Stimulated activated CD4-positive, alpha-beta T cell treated with anti-CD3 and anti-CD28 coated beads, Interleukin-1b, Interleukin-23, amount 100 ng/mL, for 1 hour (primary cell): ENCODE measurements at places on chromosomes 3 and 15.

DNA sequence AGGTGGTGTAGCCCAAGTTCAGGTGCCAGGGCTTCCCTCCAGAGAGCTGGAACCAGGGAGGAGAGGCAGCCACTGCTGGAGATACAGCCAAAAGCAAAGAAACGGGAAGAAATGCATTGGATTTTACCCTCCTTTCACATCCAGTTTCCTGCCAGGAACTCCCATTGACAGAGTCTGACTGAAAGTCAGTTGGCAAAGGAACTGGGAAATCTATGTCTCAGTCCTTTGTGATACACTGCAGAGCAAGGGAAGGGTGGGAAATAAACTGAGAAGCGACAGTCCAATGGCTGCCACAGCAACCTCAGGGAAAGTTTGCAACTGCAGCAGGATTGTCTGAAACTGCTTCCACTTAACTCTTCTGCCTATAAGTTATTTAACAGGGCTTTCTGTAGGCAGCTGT lies 142.6 kb downstream of the SATB1 start:
- no peak for DNase-seq

DNA sequence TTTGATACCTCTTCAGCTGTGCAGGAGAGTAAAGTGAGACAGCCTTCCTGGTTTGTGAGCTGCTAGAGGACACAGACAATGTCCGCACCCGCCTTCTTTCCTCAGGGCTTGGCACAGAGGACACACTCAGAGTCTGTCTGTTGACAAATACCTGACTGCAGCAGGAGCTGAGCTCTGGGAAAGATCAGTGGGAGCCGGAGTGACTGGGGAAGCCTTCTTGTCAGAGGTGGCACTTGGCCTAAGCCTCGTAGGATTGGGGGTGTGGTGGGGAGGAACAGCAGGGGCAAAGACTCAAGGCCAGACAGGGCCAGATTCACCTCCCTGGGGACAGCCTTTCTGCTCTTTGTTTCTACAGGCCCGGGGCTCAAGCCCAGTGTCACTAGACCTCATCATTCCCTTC lies 3.3 kb upstream of the IL17RC start:
- no peak for DNase-seq

DNA sequence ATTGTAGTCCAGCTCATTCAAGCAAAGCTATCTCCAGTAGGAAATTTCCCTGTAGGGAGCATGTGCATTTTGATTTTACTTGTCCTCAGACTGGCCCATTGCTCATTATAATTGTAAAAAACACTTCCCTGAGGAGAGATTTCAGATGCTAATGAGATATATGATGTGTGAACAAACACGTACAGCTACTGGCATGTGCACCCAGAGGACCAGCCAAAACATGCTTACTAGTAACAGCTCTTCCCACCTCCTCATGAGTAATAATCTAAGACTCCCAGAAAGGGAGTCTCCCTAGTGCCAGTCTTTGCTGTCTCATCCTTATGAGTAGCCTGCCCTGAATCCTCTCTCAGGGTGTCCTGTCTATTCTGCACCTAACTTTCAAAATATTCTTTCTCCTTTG lies 43.4 kb downstream of the FBXO22 start:
- DNase-seq = no peak

- no peak for DNase-seq
Measured at GRCh38 chr15:70428211-70428822, 330.6 kb upstream of the TLE3 start.

DNA sequence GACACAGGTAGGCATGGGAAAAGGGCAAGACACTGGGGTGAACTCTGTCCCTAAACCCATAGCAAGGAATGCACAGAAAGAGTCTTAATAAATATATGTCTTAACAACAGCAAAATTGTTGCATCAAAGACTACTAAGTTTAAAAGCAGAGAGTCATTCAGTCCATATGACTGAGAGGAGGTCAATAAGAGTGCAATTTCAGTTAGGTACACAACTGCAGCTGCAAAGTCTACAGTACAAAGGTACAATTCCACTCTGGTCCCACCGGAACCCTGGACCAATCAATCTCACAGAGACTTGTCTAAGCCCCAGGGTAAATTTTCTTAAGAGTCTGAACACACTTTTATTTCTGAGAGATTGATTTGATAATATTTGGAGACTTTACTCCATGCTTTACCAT lies 6.9 kb downstream of the CP start:
- DNase-seq = no peak

DNA sequence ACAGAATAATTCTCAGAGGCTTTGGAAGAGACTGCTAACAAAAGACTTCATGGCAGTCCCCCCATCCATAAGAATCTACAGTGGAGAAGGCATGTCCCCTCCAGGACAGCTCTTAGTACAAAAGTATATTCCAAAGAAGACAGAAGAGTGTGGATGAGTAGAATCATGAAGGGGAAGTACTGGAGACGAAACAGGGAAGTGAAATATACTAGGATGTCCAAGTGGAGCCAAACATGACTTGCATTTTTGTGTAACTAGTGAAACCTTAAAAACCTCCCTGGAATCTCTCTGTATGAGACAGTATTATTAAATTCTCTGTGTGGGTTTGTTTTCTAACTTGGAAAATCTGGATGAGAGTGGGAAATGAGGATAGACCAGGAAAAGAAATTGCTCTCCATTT lies 312.4 kb downstream of the RSL24D1 start:
- no peak for DNase-seq

GRCh38 chr3:97896547-97896946 lies 74.7 kb downstream of the CRYBG3 start:
- DNase-seq = no peak

GRCh38 chr15:45225506-45226273 lies 26.3 kb upstream of the SLC28A2 start:
- no peak for DNase-seq

GRCh38 chr3:107468782-107469181 lies 54.0 kb upstream of the BBX start:
- no peak for DNase-seq

DNA sequence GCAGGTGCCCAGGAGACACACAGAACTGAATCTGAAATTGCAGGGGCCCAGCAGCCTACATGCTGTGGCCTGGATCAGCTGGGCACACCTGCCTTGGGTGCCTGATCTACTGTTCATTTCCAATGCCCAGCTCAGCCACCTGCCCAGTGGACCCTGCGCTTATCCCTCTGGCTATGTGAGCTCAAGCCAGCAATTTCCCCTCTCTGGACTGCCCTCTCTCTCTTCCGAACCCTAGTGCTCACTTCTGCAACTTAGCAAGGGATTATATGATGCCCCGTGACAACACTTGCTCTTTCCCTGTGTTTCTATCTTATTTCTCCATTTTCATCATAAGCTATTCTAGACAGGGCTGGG lies 276.0 kb downstream of the UACA start:
- DNase-seq = no peak

DNA sequence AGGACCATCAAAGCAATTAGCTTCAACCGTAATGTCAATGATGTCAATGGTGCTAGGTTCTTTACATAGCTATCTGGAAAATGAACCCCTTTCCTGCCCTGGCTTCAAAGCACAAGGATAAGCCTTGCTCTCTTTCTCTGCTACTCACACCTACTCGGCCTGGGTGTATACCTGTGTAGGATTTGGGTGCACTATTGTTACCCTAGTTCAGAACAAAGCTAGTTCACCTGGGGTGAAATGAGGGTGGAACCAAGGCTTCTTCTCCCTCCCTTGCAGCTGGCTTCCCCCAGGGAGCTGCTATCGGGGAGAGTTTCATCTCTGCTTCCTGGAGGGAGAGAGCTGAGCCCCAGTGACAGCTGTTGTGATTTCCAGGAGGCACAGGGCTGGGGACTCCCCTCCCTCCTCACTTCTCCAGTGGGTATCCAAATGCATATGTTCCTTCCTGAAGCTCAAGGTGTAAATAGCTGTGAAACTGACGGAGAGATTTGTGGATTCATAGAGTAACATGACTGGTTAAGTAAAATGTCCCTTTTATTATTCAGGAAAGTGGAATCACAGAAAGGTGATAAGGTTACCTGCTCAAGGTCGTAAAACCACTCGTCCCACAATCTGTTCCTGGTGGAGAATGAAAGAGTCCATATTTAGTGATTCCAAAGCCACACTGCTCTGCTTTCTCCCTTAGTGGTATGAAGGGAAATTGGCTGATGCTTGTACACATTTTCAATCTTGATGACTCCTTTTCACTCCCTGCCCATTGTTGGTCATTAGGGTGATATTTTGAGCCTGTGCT lies 11.8 kb upstream of the C3orf70 start:
- DNase-seq = no peak

- DNase-seq = no peak
Measured at GRCh38 chr3:157330206-157330605, 106.4 kb upstream of the PTX3 start.

DNA sequence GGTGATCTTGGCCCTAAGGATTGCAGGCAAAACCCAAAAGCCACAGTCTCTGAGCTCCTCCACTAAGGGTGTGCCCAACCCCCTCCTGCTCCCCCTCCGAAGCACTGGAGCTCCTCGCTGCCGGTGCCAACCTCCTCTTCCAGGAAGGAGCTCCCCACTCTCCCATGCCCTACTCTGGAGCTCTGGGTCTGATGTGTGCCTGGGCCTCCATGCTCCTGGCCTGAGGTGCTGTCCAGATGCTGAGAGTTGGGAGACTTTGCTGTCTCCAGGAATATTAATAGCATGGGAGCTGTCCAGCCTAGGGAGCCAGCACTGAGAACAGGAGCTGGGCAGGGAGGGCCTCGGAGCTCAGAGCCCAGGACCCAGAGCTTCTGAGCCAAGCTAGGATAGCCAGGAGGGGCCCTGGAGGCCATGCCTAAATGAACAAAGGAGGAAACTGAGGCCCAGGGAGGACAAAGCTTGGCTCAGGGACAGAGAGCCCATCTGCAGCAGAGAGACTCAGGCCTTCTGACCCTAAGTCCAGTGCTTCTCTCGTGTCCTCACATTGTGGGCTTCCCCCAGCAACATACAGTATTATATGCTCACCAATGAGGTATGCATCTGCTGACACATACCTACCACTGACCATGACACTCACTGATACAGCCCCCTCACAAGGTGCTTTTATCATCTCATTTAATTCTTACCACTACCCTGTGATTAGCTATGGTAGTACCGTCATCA lies 36.9 kb upstream of the HERC1 start:
- no peak for DNase-seq

DNA sequence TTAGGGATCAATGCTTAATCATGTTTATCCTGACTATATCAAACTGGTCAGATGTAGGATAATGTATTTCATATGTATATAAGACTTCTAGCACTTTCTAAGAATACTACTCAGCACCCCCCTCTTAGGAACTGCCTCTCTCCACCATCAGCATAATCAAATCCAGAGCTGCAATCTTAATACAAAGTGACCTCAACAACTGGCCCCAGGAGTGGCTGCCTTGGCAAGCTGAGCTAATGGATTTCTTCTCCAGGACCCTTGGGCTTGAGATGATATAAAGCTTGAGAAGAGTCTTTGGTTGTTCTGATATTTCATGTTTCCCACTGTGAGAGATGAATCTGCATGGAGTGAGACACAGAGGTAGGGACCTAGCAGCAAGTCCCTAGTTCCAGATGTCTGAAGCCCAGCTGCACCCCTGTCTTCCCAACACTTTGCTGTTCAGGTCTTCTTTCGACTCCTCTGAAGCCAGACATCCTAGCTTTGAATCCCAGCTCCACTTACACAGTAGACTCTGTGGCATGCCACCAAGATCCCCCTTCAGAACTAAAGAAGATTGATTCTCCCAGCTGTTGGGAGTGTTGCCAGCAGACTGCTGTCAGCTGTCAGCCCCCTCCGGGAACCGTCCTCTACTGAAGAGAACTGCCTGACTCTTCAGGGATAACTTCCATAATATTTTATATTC lies 309.3 kb upstream of the UBE2E2 start:
- no peak for DNase-seq

GRCh38 chr15:60208709-60209108 lies 189.1 kb downstream of the ANXA2 start:
- DNase-seq = no peak

- no peak for DNase-seq
Measured at GRCh38 chr3:5072100-5072816, 49.8 kb upstream of the ARL8B start.

DNA sequence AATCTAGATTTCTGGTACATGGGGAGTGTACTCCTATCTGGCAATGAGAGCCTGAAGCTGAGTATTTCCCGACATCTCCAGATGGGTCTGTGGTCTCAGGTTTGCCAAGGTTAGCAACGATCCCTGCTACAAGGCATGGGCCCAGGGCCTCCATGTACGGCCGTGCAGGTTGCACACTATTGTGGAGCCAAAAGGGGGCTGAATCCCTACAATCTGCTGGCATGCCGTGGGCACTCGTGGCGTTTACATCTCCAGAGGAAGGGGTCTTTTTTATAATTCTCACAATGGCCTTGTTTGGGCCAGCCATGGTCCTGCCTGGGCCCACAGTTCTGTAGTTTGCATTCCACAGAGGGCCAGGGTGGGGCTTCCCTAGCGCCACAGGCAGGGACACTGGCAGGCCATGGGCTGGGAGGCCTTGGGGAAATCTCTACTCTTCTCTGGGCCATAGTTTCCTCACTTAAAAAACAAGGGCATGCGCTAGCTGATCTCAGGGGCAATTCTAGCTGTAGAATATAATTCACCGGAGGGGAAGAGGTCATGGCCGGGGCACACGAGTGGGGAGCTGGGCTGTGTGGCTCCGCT lies 68.9 kb upstream of the TLE3 start:
- no peak for DNase-seq

GRCh38 chr3:8482960-8483665 lies 18.5 kb upstream of the LMCD1 start:
- no peak for DNase-seq

DNA sequence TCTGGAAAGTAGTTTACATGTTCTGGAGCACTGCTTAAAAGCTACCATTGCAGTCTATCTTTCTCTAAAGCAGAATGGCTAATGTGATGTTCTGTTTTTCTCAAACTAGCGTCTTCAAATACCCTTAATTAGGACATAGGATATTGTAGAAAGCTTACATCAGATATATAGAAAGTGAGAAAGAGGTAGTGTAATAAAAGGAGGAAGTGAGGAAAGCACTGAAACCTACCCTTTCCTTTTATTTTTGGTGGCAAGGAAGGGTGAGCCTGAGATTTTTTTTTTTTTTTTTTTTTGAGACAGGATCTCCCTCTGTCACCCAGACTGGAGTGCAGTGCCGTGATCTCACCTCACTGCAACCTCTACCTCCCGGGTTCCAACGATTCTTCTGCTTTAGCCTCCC lies 9.4 kb downstream of the SENP2 start:
- DNase-seq = no peak

DNA sequence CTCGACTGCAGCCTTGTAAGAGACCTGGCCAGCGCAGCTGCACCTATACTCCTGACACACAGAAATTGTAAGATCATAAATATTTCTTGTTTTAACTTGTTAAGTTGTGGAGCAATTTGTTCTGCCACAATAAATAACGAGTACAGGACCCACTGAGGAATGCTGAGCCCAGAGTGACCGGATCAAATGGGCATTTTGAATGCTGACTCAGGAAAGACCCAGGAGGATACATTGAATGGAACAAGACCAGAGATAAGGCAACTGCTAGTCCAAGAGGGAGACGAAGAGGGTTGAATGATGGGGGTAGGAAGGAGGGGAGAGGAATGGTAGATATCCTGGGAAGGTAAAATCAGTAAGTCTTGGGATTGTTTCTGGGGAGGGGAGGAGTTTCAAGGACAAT lies 8.9 kb upstream of the C3orf70 start:
- no peak for DNase-seq
